ENCODE measurements at places on chromosomes 16 and 17.

GRCh38 chr16:71576971-71577370, at the start of gene TAT:
TSS of gene TAT (minus strand) at chr16:71577092. CDS start at chr16:71576415, 677 bp downstream.
- no peak for DNase-seq

DNA sequence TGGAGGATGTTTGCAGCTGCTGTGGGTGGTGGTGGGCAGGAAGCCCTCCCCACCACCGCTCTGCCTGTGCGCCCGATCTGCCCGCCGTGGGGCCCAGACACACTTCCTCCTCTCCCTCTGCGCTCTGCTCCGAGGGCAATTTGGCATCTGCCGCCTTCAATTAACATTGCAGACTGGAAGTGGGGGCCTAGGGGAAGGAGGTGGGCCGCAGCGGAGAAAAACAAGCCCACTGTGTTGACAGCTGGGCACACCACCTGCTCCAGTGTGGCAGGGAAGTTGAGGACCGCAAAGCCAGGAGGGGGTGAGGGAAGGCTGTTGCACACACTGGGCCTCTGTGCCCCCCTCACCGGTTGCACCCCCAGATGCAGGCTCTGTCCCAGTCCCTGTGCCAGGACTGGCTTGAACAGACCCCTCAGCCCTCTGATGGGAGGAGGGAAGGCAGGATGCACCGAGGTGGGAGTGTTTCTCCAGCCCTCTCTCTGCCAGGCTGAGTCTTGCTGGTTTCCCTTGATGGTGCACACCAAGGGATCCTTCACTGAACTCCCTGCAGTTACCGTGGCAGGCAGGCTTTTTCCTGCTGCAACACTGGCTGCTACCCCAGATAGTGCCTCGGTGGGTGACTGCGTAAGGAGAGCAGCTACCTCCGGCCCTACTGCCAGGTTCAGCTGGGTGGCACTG, 72.8 kb upstream of the MED9 start:
- DNase-seq: no peak

GRCh38 chr16:57528499-57529390, 7.6 kb downstream of the CCDC102A start:
- DNase-seq: no peak

DNA sequence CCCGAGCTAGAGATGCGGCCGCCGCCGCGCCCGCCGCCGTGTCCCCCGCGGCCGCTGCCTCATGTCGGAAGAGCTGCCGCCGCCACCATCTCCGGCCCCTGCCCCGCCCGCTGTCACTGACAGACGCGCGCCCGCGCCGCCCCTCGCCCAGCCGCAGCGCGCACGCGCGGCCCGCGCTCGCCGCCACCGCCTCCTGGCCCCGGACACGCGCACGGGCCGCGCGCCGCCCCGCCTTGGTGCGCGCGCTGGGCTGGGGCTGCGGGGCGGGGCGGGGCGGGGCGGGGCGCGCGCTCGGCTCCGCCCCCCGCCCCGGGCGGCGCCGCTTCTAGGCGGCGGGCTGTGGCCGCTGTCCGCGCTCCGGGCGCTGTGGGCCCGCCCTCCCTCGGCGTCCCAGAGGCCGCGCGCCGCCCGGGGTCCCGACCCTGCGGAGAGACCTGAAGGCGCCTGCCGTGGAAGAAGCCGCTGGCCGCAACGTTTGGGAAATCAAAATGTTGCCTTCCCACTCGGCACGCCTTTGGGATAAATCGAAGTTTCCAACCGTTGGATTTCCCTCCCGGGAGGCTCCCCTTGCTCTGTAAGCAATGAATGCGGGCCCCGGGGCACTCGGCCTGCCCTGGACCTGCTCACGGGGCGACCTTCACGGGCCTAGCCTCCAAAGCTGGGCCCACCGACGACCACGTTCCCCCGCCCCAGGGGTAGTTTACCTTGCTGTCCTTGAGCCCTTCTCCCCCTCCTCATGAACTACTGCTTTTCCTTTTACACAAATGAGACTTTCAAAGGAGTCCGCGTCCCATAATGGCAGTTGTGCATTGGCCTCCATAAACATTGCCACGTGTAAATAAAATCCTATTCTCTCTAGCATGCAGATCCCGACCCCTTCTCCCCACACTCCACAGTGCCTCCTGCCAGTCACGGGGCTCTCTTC, at the start of gene ADCY9:
Gene ADCY9, minus strand, starts transcription at position 118 of the 925 bp plus-strand sequence. CDS start 1,000 bp downstream, outside the sequence.
- DNase-seq: no peak

DNA sequence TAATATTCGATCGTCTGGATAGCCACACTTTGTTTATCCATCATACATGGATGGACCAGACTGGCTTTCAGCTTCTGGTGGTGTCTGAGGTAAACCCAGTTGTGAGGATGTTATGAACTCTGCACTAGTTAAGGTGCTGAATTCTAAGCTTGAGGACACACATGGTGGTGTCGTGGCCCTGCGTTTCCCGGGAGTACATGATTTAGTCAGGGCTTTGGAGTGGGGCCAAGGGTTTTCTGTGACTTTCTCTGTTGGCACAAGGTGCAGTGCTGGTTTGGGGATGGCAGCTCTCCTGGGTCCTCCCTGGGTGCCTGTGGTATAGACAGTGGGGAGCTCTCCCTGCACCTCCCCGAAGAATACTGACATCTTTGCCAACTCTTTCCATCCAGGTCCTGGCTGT, 116.6 kb downstream of the SPECC1 start:
- no peak for DNase-seq

DNA sequence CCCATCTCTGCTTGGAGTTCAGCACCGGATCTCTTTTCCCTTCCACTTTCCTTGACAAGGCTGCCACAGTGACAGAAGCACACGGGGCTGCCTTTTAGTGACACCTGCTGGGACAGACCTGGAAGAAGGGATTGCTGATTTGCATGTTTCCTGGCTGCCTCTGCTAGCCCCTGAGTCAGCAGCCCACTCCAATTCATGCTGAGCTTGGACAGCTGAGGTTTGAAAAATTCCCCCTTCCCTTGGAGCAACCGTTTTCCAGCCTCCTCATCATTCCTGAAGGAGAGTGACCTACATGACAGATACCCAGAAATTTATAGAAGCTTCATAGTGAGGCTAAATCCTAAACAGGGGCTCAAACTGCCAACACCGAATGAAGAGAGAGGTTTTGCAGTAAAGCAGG, 18.8 kb upstream of the RBL2 start:
- DNase-seq: no peak

DNA sequence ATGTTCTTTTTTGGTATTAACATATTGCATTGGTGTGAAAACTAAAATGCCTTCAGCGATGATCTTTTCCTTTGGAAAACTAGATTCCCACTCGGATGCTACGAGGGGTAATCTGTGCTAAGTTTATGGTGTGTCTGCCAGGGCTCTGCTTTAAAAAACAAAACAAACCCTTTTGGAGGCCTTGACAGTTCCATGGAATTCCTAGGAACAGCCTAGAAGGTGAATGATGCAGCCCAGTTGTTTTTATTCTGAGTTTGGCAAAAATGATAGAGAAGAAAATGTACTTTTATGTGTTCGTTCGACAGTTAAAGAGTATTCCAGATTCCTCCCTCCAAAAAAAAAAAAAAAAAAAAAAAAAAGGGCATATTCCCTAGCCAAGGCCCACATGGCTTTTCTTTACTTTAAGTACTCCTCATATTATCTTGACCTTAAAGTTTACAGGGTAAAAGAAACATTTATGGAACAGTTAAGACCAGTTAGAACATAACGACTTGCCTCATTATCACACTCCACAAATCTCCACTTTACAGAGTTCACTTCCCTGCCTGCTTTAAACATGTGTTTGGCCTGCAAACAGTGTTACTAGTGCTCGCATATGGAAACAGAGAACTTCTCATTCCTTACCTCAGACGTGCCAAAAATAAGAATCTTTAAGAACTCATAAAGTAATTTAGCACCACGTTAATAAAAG, 159.1 kb downstream of the WWOX start:
- no peak for DNase-seq

GRCh38 chr16:11871193-11871592, 19.9 kb upstream of the RSL1D1 start:
- no peak for DNase-seq

- no peak for DNase-seq
Measured at GRCh38 chr17:18947866-18948265, 4.1 kb upstream of the SLC5A10 start.

GRCh38 chr17:32486111-32486700, 587 bp upstream of the CDK5R1 start:
- DNase-seq: no peak

- DNase-seq: no peak
Measured at GRCh38 chr16:87965417-87965816, 14.2 kb downstream of the BANP start.

DNA sequence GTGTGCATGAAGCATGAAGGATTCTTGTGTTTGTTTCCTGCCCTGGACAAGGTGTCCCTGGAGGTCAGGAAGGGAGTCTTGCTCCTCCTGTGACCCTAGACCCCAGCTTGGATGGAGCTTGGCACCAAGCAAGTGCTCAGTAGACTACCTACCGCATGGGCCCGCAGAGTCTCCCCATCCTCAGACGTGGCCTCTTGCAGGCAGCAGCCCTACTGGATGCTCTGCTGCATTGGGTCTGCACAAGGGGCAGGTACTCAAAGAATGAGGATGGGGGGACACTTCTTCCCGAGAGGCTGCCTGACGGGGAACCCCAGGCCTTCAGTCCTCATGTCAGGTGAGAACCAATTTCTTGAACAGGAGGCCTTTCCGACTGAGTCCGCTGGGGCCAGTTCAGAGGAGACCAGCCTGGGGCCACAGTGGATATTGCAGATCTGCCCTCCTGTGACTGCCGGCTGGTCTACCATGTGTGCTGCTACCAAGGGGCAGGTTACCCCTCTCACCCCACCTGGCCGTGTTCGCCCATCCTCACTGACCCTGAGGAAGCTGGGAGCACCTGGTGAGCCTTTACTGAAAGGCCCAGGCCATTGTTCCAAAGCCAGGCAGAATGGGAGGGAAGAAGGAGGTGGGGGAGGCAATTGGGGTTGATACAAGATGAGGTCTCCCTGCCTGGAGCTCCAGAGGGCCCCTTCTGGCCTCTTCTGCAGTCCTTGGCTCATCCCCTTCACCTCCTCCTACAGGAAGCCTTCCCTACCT, 206.3 kb downstream of the RAB11FIP4 start:
- DNase-seq: no peak

- DNase-seq: no peak
Measured at GRCh38 chr16:58280846-58281301, 14.0 kb downstream of the PRSS54 start.

- no peak for DNase-seq
Measured at GRCh38 chr17:64117981-64118979, 11.7 kb downstream of the ERN1 start.

DNA sequence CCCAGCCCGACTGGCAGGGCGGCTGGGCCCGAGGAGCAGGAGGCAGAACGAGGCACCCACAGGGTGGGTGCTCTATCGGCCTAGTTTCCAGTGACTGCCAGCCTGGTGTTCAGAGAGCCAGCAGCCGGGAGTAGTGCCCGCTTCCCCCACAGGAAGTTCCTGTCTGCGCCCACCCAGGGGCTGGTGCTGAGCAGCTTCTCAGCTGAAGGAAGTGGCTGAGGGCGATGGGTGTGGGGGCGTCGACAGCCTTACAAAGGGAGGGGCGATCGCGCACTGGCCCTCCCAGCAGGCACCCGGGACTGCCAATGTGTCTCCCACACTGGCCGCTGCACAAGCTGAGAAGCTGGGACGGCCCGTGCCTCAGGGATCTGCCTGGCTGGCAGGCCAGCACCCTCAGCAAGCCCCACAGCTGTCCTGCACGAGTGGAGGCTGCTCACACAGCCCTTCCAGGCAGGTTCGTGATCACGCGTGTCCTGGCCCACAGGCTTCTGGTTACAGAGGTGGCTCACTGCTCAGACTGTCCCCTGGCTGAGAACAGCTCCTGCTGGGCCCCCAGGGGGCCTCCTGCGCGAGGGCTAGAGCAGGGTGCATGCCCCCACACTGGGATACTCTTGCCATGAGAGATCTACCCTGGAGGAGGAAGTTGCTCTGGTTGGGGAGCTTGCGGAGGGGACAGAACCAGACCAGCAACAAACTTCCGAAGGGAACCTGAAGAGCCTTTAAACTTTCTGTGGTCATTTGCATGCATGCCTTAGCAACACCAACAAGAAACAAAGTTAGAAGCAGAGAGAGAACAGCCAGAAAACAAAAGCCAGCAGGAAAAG, 2.5 kb downstream of the RNF166 start:
- no peak for DNase-seq

DNA sequence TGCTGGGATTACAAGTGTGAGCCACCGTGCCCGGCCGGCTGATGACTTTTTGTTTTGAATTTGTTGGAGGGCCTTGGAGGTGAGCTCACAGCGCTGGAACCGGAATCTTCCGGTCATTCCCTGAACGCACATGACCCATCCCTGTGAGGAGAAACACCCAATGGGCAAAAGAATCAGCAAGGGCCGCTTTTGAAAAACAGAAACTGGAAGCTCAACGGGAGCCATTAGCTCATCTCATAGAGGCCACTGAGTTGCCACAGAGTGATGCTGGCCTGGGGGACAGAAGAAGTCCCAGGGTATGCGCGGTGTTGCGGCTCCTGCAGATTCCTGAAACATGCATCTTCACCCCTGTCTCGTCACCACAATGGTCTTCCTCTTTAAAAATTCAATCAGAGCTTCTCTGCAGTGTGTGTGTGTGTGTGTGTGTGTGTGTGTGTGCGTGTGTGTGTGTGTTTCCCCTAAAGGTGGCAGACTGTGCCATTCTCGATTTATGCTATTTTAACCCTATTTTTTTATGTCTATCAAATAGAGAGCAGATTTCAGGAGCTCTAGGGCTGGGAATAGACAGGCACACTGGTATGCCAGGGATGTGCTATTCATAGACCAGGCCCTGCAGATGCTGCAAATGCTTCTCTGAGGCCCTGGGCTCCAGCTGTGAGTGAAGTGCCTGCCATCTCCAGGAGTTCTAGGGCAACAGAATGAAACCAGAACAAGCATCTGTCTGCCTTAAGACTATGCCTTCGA, 68.3 kb downstream of the MARCHF10 start:
- no peak for DNase-seq

GRCh38 chr16:79599837-79600637, 500 bp downstream of the MAF start:
- no peak for DNase-seq

DNA sequence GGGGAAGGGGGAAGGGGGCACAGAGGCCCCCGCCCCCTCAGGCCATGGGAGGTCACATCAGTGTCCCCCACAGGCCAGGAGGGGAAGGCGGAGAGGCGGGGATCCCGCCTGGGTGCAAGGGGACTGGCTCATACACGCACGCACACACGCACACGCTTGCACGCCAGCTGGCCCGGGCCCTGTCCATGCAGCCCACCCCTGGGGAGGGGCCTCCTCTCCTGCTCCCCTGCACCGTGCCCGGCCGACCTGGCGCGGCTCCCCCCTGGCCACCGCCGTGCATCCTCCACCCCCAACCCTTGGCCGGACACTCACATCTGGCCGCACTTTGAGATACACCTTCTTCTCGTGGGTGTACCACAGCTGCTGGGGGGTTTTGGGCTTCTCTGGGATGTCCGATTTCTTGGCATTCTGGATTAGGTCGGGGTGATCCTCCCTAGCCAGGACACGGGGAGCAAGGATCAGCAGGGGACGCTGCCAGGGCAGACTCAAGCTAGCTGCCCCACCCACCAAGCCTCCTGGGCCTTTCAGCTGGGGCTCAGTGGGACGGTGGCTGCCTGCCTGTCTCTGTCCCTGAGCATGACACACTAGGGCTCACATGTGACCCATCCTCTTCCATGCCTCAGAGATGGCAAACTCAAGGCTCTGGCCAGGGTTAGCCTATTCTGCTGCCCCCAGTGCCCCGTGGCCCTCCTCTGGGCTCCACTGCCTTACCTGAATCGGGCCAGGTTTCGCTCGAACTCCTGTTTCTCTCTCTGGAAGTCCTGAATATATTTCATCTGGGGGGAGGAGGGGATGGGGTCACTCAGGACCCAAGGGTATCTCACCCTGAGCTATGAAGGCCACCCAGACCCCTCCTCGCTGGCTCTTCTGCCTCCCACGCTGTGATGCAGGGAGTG, 6.7 kb downstream of the UBTF start:
- no peak for DNase-seq
